Mesendoderm (in vitro differentiated cells): ENCODE measurements at places on chromosomes 11 and 22.
A peak's percentile ranks its signal among the peaks of the same experiment; 100 is the strongest.

- no peak overlapping the region for H3K27ac ChIP-seq
- H3K27me3 ChIP-seq, result no peaks in the 10 kb centered on the region
- no peaks in the 10 kb centered on the region for H3K4me1 ChIP-seq
- H3K4me3 ChIP-seq, result no peak overlapping the region
Observed at GRCh38 chr11:21514316-21514715, 678.6 kb upstream of the ANO5 start.

DNA sequence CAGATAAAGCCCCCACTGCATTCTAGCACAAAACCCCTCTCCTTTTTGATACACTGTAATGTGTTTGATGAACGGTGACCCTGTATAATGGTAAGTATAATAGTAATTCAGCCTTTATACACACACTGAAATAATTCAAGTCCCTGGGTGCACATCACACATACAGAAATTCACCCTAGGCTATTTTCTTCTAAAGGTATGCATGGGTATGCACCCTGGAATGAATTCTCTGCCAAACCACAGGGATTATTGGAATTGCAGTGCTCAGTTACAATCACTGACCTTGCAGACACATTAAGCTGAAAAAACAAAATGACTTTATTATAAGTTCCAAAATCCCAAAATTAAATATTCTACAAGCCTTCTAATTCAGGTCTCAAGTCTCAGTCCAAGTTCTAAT is 245.9 kb upstream of the FAT3 start:
- H3K4me1 ChIP-seq, result no peaks in the 10 kb centered on the region
- DNase-seq, result no peak
- H3K27ac ChIP-seq, result no peak overlapping the region
- H3K36me3 ChIP-seq, result no peaks in the 10 kb centered on the region

DNA sequence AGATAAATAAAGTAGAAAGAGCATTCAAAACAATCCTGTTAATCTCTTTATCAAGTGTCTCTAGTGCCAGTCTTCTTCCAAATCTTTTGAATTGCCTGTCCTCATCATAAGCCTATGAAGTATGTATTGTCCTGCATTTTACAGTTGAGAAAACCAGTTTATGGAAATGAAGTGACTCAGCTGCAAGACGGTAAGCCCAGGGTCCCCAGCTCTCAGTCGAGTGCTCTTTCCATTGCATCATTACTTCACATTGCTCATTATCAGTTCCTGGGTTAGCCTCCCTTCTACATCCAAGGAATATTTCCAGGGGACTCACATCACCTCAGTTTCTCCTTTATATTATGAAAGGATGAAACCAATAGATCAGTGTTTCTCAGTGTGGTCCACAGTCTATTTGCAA is 9.1 kb upstream of the P4HA3 start:
- no peaks in the 10 kb centered on the region for H3K4me1 ChIP-seq
- no peak overlapping the region for H3K4me3 ChIP-seq
- no peak overlapping the region for H3K27ac ChIP-seq
- no peaks in the 10 kb centered on the region for H3K27me3 ChIP-seq

DNA sequence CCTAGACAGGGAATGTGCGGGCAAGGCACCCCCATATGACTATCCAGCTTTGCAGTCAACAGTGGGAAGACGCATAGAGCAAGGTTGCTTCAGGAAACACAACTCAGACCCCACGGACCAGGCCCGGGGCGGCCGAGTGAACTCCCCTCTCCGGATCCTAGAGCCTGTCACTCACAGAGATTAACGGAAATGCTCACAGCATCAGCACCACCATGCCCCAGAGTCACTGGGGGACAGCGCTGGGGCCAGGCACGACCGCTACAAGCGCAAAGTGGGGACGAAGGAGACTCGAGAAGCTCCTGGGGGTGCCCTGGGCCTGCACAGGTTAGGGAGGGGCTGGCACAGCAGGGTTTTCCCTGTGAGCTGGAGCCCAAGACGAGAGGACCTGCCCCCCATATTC is 15.9 kb downstream of the MACROD1 start:
- no peaks in the 10 kb centered on the region for H3K4me1 ChIP-seq
- DNase-seq, result no peak
- H3K4me3 ChIP-seq, result no peak overlapping the region
- no peaks in the 10 kb centered on the region for H3K36me3 ChIP-seq
- H3K27me3 ChIP-seq, result no peaks in the 10 kb centered on the region
- H3K27ac ChIP-seq, result no peak overlapping the region

- no peak overlapping the region for H3K4me3 ChIP-seq
- H3K36me3 ChIP-seq, result no peaks in the 10 kb centered on the region
- no peak for DNase-seq
- H3K4me1 ChIP-seq, result no peaks in the 10 kb centered on the region
- H3K27me3 ChIP-seq, result no peaks in the 10 kb centered on the region
- H3K27ac ChIP-seq, result no peak overlapping the region
Observed at GRCh38 chr11:29124470-29124869, 892.4 kb downstream of the KCNA4 start.

DNA sequence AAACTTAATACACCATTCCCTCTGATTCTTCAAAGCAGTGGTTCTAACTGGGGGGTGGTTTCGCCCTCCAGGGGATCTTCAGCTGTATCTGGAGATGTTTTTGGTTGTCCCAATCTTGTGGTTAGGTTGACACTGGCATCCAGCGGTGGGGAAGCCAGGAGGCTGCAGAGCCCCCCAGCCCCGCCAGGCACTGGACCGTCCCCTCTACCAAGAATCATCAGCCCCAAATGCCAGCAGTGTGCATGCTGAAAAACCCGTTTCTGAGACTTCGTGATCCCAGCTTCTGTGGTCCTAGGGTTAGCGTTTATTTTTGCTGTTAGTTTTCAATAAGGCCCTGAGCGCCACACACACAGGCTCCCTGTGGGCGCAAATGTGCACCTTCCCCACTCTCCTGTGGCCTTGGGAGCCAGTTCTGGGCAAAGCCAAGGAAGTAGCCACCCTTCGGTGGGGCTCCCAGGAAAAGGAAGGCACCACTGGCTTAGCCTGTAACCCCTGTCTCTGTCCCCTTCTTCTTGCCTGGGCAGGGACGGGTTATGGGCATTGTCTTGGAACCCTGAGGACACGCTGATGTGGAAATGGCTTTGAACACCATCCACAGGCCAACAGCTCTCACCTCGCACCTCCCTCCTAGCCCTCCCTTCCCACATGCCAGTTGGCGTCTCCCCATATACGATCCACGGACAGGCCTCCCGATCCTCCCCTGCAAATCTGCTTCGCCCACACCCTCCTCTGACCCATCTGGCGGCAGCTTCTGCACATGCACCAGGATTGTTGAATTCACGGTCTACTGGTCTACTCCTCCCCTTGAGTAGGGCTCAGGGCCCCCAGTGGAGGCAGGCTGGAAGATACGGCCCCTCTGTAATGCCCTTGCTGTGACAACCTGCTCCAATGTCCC is 71.4 kb upstream of the CCND1 start:
- H3K27ac ChIP-seq, result no peak overlapping the region
- no peaks in the 10 kb centered on the region for H3K27me3 ChIP-seq
- no peak for DNase-seq
- no peaks in the 10 kb centered on the region for H3K36me3 ChIP-seq
- no peaks in the 10 kb centered on the region for H3K4me1 ChIP-seq
- no peak overlapping the region for H3K4me3 ChIP-seq

DNA sequence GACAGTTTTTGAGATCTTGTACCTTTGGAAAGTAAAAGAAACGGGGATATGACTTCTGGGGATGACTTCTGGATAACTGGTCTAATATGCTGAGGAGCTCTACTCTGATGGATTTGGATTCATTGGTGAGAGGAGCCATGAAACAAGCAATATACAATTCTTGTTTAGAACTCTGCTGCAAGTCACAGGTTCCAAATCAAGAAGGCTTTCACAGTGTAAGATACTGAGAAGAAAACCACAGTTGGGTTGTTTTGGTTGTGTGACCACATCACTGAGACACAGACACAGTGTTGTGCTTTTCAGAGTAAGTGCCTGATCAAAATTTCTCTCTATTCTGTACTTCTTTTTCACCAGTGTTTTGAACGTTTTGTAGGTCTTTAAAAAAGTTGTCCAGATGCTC is 13.1 kb upstream of the UCP2 start:
- no peak overlapping the region for H3K27ac ChIP-seq
- H3K36me3 ChIP-seq, result no peaks in the 10 kb centered on the region
- DNase-seq, result no peak
- no peak overlapping the region for H3K4me3 ChIP-seq
- H3K4me1 ChIP-seq, result no peaks in the 10 kb centered on the region

DNA sequence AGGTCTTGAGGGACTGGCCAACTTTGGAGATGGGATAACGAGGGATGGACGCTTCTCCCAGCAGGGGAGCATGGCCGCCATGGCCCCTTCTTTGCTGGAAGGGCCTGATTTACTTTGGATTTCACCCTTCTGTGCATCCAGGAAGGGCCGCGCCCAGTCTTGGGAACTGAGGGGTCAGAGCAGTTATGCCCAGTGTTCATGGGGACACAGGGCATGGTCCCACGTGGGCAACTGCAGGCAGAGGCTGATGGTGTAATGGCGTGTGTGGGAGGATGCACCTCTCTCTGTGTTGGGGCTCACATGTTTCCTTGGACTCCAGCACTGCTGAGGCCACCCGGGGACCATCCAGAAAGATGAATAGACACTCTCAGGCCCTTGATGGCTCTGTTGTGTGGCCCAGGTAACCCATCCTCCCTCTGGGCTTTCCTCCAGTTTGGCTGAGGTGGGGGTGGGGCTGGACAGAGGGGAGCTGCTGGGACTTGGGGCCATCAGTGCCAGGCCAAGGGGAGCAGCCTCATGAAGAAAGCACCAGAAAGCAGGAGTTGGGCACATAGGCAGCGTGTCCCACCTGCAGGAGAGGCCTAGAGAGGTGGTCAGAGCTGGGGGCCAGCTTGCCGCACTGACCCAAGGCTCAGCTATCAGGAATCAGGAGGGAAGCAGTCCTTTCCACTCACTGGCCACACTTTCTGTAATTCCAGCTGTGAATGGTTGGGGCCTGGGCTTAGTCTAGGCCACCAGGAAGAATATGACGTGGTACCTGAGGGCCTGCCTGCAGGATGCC is 1033.9 kb downstream of the TBC1D22A start:
- H3K4me1 ChIP-seq, result no peaks in the 10 kb centered on the region
- DNase-seq, result no peak
- H3K27me3 ChIP-seq, result no peaks in the 10 kb centered on the region
- H3K36me3 ChIP-seq, result no peaks in the 10 kb centered on the region
- no peak overlapping the region for H3K4me3 ChIP-seq
- no peak overlapping the region for H3K27ac ChIP-seq

DNA sequence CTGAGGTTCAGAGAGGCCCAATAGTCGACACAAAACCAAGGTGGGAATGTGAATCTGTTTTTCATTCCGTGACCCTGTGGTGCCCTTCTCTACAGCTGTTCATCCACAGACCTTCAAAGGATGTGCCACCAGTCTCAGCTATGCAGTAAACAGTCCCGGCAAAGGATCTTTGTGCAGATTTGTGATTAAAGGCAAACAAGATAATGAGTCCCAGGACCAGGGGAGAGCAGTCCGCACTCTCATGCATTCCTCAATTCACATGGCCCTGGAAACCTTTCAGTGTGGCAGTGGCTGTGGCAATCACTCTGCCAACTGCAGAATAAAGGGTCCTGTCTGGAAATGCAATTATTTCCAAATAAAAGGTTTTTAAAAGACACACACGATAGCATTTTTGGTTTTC is 418.6 kb downstream of the TENM4 start:
- no peak overlapping the region for H3K4me3 ChIP-seq
- DNase-seq, result no peak
- H3K27ac ChIP-seq, result no peak overlapping the region
- peaks cover 20% of the 10 kb centered on the region for H3K4me1 ChIP-seq

- no peaks in the 10 kb centered on the region for H3K27me3 ChIP-seq
- no peaks in the 10 kb centered on the region for H3K4me1 ChIP-seq
- H3K27ac ChIP-seq, result no peak overlapping the region
- DNase-seq, result peak; percentile 44
- no peaks in the 10 kb centered on the region for H3K36me3 ChIP-seq
Observed at GRCh38 chr11:16779436-16779835, 41.0 kb downstream of the C11orf58 start.

DNA sequence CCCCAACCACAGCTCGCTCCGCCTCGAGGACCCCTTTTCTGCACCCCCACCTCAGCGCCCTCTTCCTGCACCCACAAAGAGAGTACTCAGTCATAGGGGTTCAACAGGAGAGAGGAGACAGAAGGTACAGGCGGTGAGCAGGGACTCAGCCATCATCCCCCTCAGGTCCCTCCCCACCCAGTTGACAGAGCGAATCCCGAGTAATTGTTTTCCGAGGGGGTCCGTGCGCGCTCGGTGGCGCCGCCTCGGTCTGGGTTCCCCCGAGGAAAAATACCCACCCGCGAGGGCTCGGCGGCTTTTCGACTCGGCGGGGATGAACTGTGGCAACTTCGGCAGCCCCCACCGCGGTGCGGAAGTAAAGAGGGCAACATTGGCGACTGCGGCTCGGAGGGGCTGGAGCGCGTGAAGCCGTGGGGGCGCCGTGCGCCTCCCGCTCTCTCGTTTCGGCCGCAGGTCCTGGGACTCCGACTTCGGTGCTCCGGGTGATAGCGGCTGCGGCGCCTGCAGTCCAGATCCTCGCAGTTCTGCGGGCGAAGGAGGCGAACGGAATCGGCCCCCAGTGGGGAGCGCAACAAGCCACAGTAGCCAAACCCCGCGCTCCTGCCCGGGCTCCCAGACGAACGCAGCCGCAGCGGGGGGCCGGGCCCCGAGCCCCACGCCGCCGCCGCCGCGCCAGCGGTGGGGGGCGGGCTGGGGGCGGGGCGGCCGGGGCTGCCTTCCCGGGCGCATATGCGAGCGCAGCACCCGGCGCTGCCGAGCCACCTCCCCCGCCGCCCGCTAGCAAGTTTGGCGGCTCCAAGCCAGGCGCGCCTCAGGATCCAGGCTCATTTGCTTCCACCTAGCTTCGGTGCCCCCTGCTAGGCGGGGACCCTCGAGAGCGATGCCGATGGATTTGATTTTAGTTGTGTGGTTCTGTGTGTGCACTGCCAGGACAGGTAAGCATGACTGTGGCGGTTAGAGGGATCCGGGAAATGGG is at the start of gene NELL1:
TSS of gene NELL1 (plus strand) at position 743 of the 976 bp plus-strand sequence.
- no peaks in the 10 kb centered on the region for H3K36me3 ChIP-seq
- H3K27me3 ChIP-seq, result peaks cover 38% of the 10 kb centered on the region
- H3K4me1 ChIP-seq, result peaks cover 3% of the 10 kb centered on the region
- no peak within 1 kb of the TSS for H3K27ac ChIP-seq
- peak; percentile 37 for DNase-seq
- peak within 1 kb of the TSS; percentile 44 for H3K4me3 ChIP-seq

DNA sequence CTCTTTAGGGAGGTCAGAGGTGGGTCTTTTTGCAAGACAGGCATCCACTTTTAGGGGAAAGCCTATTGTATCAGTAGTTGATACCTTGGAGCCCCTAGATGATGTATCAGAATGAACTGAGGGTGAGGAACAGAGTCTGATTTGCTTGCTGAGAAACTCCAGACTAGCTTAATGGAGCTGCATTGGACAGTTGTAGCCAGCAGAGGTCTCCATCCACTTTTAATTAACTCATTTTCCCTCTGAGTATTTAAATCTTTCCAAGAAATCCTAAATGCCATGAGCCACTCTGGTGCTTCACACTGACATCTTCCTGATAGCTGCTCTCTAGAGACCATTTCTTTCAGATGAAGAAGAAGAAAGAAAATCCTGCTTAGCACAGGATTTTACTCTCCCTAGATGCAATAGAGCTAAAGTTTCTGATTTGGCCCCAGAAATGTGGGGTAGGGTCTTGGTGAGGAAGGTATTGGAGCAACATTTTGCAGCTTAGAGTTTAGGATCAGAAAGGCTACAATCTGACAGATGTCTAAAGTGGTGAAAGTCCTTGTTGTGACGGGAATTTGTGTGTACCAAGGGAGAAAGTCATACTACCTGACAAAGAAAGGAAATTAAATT is 38.0 kb downstream of the EXT2 start:
- peaks cover 2% of the 10 kb centered on the region for H3K4me1 ChIP-seq
- H3K27me3 ChIP-seq, result no peaks in the 10 kb centered on the region
- peak; percentile 59 for DNase-seq
- H3K4me3 ChIP-seq, result no peak overlapping the region
- H3K36me3 ChIP-seq, result no peaks in the 10 kb centered on the region
